ENCODE measurements at places on chromosomes 3 and 15. TPM values are rescaled to one million over a fixed set of nuclear protein-coding genes. Genes with fewer than 3 reads are reported as not detected.

FGD5 gene
- total RNA-seq: 16.2 TPM

PIERCE2 gene
- 3.3 TPM for total RNA-seq

TEX264 gene
- 48.0 TPM for total RNA-seq

MORC1 gene
- not detected for total RNA-seq

SLC2A2 gene
- total RNA-seq: not detected

WDR72 gene
- total RNA-seq: not detected

SLC35A5 gene
- total RNA-seq: 28.7 TPM

AGTR1 gene
- 12.5 TPM for total RNA-seq

OR5K4 gene
- not detected for total RNA-seq

COL8A1 gene
- 139 TPM for total RNA-seq

GRM7 gene
- not detected for total RNA-seq

KNL1 gene
- not detected for total RNA-seq

CLRN1 gene
- not detected for total RNA-seq

PLSCR5 gene
- not detected for total RNA-seq

HACD2 gene
- total RNA-seq: 24.0 TPM

HRG gene
- total RNA-seq: not detected

PLIN1 gene
- 0.99 TPM for total RNA-seq

CAPN7 gene
- 37.3 TPM for total RNA-seq

CEP63 gene
- total RNA-seq: 19.3 TPM

CFAP91 gene
- 6.5 TPM for total RNA-seq

CCDC39 gene
- total RNA-seq: under 0.01 TPM

CCDC13 gene
- 5.3 TPM for total RNA-seq

VPS39 gene
- 56.0 TPM for total RNA-seq

GATA2 gene
- 15.4 TPM for total RNA-seq

SLC7A14 gene
- total RNA-seq: 1.3 TPM

CORO2B gene
- total RNA-seq: 12.2 TPM

FAM3D gene
- not detected for total RNA-seq

CHRM5 gene
- total RNA-seq: not detected

CNTN4 gene
- 10.7 TPM for total RNA-seq

MST1R gene
- total RNA-seq: 6.6 TPM

IQCF5 gene
- not detected for total RNA-seq

GALNT15 gene
- 124 TPM for total RNA-seq

RBMS3 gene
- 63.1 TPM for total RNA-seq

MESP2 gene
- not detected for total RNA-seq

AQR gene
- 18.7 TPM for total RNA-seq

PPP4R2 gene
- 38.6 TPM for total RNA-seq

SLC22A13 gene
- total RNA-seq: not detected

DNAH12 gene
- total RNA-seq: under 0.01 TPM

TMC3 gene
- total RNA-seq: 0.42 TPM

SLC25A20 gene
- total RNA-seq: 22.0 TPM

PLA2G4D gene
- not detected for total RNA-seq

CSPG5 gene
- 0.75 TPM for total RNA-seq

ARNT2 gene
- total RNA-seq: 14.6 TPM

KNG1 gene
- total RNA-seq: not detected

Data from esophagus muscularis mucosa (tissue), 4 donors.